ENCODE measurements at places on chromosomes 3 and 15.

DNA sequence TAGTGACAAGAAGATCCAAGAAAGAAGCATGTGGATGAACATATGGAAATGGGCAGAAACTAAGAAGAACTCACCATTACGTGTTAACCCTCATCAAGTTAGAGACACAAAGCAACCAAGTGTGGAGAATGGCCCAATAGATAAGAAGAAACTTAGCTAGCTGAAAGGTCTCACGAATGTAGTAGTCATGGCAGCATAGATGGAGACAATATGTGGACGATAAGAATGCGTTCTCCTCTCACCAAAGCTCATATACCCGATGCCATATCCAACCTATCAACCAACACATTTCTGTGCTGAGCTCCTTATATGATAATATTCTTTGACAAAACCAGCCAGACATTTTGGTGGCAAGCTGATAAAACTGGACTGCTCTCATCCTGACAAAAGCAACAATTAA, 15.1 kb upstream of the CLDN1 start:
- DNase-seq = no peak

GRCh38 chr3:61704807-61705206, 143.4 kb downstream of the PTPRG start:
- no peak for DNase-seq

DNA sequence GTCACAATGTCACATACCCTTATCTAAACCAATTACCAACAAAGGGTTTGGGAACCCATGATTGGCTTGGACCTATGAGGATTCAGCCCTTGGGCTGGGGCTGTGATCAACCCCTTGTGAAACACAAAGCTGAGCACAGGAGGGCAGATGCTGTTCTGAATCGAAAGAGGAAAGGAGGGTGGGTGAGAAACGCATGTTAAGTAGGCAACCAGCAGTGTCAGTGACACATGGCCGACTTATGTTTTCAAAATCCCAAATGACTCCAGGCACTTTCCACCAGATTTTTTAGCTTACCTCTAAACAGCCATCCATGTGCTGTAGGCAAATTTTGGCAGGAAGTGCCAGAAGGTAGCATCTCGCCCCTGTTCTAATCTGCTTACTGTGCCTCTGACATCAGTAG, 34.1 kb upstream of the KLHL25 start:
- no peak for DNase-seq

DNA sequence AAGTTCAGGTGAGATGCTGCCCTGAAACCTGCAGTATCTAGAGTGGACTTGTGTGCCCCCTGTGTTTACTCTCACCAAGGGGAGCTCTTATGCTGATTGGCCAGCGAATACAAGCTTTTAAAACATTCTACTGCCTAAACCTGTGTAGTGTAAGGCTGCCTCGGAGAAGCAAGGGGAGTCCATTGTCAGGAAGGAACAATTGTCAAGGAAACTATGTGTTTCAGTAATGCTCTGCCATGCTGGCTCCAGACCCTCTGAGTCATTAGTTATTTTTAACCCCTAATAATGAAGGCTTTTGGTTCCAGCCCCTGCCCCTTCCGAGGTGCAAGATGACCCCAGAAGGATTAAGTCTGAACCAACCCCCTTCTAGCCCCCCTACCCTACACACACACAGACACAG, 66.1 kb upstream of the CHMP2B start:
- no peak for DNase-seq

GRCh38 chr3:197202694-197203093, 95.7 kb downstream of the DLG1 start:
- no peak for DNase-seq
